ENCODE measurements at places on chromosomes 2 and 18. TPM values are rescaled to one million over a fixed set of nuclear protein-coding genes. Genes with fewer than 3 reads are reported as not detected.

The BIN1 gene
- 18.1 TPM for total RNA-seq

The ST8SIA3 gene
- not detected for total RNA-seq

The TMEM198 gene
- total RNA-seq, result 0.18 TPM

The ACKR3 gene
- not detected for total RNA-seq

The ABCG5 gene
- total RNA-seq, result not detected

The CFAP53 gene
- under 0.01 TPM for total RNA-seq

The COL3A1 gene
- 408 TPM for total RNA-seq

The CPO gene
- total RNA-seq, result not detected

The ASXL2 gene
- total RNA-seq, result 8.1 TPM

The MEP1B gene
- not detected for total RNA-seq

The UGT1A3 gene
- total RNA-seq, result not detected

The NCKAP5 gene
- total RNA-seq, result 3.9 TPM

The FAM117B gene
- total RNA-seq, result 1.1 TPM

The VWA3B gene
- not detected for total RNA-seq

The C2orf74 gene
- 10.3 TPM for total RNA-seq

The GPBAR1 gene
- total RNA-seq, result not detected

The ACOXL gene
- total RNA-seq, result not detected

The FAM110C gene
- not detected for total RNA-seq

The HSPD1 gene
- 171 TPM for total RNA-seq

The CREG2 gene
- total RNA-seq, result not detected

The CYTIP gene
- total RNA-seq, result not detected

The ADRA2B gene
- total RNA-seq, result not detected

The HES6 gene
- 1.3 TPM for total RNA-seq

The CDH19 gene
- not detected for total RNA-seq

The SERPINB4 gene
- not detected for total RNA-seq

The SLC25A52 gene
- not detected for total RNA-seq

The EPHA4 gene
- total RNA-seq, result 111 TPM

The SLC30A3 gene
- under 0.01 TPM for total RNA-seq

The SF3B1 gene
- total RNA-seq, result 706 TPM

The ESPNL gene
- total RNA-seq, result 1.4 TPM

The TMEM200C gene
- 1.7 TPM for total RNA-seq

The PXDN gene
- total RNA-seq, result 153 TPM
